Muscle of leg (tissue), 16 donors: ENCODE measurements at places on chromosomes 12 and 14.
A peak's percentile ranks its signal among the peaks of the same experiment; 100 is the strongest.

GRCh38 chr12:113127791-113128199 lies 7.8 kb downstream of the RASAL1 start:
- no peak for DNase-seq

- no peak for DNase-seq
Observed at GRCh38 chr12:79069009-79069408, 204.4 kb downstream of the SYT1 start.

DNA sequence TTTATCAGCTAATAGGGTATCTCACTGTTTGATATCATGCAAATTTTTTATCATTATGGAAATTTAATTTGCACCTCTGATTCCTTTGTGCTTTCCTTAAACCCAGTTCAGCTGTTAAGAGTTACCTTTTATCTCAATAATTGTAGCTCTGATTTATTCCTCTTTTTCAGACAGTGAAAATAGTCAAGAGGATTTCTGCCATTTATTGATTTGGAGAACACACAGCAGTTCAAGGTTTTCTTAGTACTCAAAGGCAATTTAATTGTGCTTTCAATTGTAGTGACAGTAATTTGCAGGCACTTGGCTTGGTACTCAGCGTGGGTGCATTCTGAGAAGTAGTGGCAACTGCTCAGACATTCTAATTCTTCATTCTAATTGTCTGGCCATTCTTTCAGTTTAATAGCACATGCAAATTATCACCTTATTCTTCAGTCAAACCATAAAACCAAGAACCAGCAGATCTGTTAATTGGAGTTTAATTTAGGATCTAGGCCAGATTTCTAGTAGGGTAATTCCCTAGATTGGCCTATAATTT lies 709.3 kb downstream of the RPS29 start:
- no peak for DNase-seq

GRCh38 chr12:34403706-34404376 lies 381.5 kb downstream of the ALG10 start:
- DNase-seq: no peak

- DNase-seq: no peak
Observed at GRCh38 chr12:69985656-69986055, 160.6 kb downstream of the MYRFL start.

GRCh38 chr12:75705749-75706711 lies 194.6 kb upstream of the KRR1 start:
- DNase-seq: peak; percentile 98

DNA sequence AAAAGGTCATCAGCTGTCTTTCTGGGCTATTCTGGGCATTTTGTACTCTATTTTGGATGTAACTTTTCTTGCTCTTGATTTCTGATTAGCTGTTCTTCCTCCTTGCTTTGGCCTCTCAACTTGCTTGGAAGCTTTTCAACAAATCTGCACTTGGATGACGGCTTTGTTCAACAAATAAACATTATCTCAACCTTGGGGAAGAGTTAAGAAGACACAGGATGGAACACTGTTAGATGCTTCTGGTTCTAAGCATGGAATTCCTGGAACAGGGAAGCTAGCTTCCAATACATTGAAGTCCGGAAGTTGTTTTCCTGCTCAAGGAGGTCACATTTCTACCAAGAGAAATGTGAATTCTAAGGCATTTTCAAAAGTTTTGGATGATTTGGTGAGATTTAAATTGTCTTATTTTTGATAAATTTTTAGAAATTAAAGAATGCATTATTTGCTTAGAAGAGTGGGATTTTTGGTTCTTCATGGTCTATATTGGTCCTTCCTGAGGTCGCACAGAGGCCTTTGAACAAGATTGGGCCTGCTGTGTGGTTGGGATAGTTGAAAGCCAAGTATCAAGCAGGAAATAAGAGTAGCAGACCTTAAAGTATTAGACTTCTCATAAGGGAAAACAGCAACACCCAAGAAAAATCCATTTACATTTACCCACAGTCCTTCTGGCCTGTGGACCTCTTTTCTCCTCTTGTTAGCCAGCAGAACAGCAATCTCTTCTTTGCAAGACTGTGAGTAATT lies 59.2 kb downstream of the PPFIBP1 start:
- DNase-seq: peak; percentile 90

- peak; percentile 58 for DNase-seq
Observed at GRCh38 chr12:103712216-103712615, 125.1 kb downstream of the STAB2 start.

DNA sequence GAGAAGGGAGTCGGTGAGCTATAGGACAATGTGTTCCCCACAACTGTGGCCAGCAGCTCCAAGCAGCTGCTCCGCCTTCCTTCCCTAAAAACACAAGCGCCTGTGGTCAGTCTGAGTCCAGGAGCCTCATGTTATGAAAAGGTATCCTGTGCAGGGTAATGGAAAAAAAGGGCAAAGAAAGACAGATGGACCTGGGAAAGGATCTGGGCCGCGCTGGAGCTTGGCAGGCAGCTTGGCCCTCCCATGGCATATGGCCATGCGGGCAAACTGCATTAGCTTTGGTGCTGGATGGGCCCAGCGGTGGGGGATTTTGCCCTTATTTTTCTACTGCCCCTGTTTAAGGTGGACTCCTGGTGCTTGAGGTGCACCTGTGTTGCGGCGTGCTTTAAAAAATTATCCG lies 23.7 kb upstream of the CHST11 start:
- DNase-seq: no peak

DNA sequence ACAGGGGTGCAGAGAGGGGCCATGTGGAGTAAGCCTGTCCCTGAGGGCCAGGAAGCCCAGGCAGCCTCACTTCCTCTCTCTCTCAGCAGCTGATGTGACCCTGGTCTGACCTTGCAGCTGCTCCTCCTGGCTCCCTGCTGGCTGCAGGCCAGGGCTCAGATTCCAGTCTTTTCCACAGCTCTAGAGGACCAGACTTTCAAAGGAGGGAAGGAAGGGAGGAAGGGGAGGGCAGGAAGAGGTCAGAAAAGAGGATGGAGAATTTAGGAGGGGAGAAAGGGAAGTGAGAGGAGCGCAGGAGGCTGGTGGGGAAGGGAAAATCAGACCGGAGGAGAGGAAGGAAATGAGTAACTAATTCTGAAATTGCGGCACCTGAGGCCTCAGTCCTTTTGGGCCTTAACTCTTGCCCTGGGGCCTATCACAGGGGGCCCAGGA lies 40.9 kb upstream of the VASH1 start:
- peak; percentile 97 for DNase-seq

DNA sequence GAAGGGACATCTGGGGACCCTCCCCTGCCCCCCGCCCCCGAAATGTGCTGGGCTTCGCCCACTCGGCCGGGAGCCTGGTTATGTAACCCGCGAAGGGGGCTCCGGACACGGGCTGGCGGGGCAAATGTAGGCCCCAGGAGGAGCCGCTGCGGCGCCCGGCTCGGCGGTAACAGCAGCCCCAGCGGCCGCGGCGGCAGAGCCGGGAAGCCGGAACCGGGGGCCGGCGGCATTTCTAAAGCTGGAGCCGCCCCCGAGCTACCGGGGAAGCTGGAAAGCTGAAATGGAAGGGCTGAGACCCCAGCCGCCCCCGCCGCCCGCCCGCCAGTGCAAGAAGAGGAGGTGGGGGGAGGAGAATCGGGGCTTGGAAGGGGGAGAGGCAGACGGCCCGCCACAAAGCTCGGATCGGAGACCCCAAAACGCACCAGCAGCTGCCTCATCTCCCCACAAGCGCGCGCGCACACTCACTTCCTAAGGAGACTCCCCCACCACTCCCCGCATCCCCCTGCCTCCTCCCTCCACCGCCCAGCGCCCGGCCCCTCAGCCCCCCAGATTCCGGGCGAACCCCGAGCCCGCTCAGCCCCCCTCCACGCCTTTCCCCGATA lies 1.5 kb downstream of the KDM2B start:
- DNase-seq: peak; percentile 57

- DNase-seq: no peak
Observed at GRCh38 chr14:66959437-66960050, 229.7 kb upstream of the GARIN2 start.

GRCh38 chr14:20743556-20743955 lies 2.1 kb upstream of the EDDM3A start:
- DNase-seq: no peak

DNA sequence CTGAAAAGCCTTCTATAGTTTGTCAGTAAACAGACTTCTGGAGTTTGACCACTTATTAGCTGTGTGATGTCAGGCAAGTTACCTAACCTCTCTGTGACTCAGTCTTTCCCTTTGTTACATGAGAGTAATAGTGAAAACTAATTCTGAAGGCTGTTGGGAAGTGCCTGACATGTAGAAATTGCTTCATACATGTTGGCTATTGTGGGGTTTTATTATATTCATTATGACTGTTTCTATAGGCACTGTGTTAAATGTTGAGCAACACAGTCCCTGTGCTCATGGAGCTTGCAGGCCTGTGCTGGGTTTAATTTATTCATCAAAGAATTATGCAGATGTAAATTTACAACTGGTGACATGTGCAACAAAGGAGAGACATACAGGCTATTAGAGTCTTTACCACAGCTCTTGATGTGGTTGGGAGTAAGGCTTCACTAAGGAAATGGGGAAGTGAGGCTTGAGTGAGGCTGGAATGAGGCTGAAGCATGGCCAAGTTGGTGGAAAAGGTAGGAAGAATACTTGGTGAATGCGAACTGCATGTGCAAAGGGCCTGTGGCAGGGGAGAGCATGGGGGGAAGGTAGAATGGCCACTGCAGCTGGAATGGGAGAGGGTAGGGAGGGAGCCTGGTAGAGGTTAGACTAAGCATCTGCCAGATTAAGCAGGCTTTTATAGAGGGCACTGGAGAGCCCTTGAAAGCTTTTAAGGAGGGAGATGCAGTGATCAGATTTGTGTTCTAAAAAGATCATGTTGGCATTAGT lies 236.4 kb upstream of the CRY1 start:
- DNase-seq: no peak

DNA sequence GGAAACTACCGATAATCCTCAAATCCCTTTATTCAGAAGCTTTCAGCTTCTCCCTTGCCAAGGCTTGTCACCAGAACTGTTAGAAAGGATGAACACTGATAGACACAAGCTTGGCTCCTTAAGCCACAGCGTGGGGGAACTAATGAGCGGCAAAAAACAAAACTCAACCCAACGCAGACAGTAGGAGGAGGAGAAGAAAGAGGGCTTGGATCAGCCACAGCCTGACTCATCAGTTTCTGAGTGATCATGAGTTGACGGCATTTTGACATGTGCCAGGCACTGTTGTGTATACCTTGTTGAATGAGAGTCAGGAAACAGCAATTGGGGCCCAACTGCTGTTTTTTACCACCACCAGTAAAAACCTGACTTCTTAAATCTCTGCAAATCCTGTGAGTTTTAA lies 23.7 kb downstream of the PLXNC1 start:
- no peak for DNase-seq

- DNase-seq: peak; percentile 44
Observed at GRCh38 chr12:9668161-9669018, 1.1 kb upstream of the CLEC2D start.

DNA sequence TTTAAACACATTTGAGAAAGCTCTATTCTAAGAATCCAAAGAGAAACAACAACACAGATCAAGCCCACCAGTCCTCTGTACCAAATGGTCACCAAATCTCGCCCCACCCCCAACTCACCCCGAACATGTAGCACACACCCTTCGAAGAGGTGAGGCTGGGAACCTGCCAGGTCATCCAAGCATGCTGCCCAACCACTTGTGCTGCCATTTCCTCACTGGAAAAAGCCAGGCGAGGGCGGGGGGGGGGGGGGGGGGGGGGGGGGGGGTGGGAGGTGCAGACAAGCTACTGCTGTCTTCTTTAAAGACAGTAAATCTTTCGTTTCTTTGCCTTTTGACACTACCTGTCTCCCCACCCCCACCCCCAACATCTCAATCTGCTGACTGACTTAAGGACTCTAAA lies 59.9 kb downstream of the SETD3 start:
- peak; percentile 27 for DNase-seq

DNA sequence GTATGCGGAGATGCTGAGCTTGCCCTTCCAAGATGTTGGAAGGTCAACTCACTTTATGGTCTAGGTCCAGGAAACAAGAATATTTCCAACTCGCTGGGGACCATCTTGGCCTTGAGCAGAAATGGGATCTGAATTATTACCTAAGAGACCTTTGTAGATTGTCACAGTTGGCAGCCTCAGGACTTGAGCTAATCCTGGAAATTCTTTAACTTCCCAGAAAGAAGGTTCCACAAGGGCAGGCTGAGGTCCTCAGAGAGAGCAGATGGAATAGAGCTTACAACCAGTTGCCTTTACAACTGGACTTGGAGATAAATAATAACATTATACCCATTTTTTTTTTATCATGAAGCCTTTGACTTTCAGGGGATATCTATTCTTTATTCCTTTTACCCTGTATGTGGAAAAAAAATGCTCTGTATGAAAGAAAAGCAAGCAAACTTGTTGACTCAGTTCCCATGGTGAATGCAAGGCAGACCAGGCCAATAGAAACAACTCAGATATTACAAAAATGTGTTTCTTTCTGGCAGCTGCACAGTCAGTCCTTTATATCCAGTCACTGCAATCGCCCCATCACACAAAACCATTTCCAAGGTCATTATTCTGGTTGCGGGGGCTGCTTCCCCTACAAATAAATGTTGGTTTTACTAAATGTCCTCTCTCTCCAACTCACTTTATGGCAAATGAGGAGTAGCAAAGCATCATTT lies 401.4 kb downstream of the ZFP36L1 start:
- DNase-seq: peak; percentile 98

DNA sequence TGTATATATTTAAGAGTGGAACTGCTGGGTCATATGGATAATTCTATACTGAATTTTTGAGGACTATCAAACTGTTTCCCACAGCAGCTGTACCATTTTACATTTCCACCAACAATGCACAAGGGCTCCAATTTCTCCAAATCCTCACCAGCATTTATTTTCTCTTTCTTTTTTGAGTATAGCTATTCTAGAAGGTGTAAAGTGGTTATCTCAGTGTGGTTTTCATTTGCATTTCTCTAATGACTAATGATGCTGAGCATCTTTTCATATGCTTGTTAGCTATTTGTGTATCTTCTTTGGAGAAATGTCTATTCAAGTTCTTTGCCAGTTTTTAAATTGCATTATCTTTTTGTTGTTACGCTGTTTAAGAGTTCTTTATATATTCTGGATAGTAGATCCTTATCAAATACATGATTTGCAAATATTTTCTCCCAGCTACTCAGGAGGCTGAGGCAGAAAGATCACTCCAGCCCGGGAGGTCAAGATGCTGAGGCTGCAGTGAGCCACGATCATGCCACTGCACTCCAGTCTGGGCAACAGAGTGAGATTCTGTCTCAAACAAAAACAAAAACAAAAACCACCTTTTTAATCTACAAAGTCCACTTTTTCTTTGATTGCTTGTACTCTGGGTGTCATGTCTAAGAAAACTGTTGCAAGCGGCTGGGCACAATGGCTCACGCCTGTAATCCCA lies 32.8 kb downstream of the GTF2A1 start:
- no peak for DNase-seq

GRCh38 chr12:25985316-25986175 lies 27.1 kb downstream of the RASSF8 start:
- no peak for DNase-seq

GRCh38 chr14:71932229-71932981 lies at the start of gene RGS6:
TSS of gene RGS6 (plus strand) at chr14:71932429.
- peak; percentile 63 for DNase-seq

DNA sequence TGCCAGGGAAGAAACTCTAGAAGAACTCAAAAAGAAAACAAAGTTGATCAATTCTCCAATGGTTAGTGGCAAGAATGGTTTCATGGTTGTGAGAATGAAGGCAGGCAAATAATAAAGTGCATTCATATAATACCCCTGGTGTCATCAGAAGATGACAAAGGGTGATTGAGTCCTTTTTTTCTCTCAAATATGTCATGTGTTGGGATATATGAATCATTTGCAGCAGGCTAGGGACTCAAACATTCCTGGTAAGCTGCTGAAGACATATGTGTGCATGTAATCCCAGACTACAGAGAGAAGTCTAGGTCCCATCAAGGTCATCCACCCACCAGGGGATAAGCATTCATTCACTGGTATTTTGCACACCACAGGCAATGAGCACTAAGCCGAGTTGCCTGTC lies 82.4 kb upstream of the MYF6 start:
- no peak for DNase-seq

- DNase-seq: no peak
Observed at GRCh38 chr14:101407328-101407727, 154.0 kb upstream of the DIO3 start.
